Neuronal stem cell (in vitro differentiated cells): ENCODE measurements at places on chromosomes 7 and 10.

DNA sequence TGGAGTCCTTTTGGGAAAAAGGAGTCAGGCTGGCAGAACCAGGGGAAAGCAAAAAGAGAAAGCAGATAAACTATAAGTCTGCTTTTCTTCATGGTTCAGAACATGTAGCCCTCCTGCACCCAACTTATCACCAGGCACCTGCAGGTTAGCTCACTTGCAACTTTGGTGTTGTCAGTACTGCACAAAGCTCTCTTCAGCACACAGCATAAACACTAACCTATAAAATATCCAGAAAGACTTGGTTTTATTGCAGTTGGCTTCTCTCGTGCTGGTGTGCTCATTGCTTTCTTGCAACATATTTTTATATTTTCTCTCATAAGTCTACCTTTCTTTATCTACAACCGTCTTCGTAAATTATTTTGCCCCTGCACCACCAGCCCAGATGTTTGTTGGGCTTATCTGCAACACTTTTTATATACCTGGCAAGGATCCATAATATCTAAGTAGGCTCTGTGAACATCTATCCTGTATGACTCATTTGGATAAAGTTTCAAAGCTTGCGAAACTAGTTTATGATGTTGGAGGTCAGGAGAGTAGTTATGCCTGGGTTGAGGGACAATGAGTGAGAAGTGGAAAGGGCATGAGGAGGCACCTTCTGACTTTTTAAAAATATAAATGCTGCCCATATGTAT is 164.6 kb downstream of the ANKRD30A start:
- no peak for DNase-seq

- DNase-seq: no peak
These were observed 86.9 kb downstream of the CARD11 start for GRCh38 chr7:2956526-2957368.

GRCh38 chr10:103576862-103577261 is 83.4 kb downstream of the NEURL1 start:
- DNase-seq: no peak

GRCh38 chr7:127751062-127751461 is 99.1 kb downstream of the SND1 start:
- DNase-seq: peak; percentile 47

DNA sequence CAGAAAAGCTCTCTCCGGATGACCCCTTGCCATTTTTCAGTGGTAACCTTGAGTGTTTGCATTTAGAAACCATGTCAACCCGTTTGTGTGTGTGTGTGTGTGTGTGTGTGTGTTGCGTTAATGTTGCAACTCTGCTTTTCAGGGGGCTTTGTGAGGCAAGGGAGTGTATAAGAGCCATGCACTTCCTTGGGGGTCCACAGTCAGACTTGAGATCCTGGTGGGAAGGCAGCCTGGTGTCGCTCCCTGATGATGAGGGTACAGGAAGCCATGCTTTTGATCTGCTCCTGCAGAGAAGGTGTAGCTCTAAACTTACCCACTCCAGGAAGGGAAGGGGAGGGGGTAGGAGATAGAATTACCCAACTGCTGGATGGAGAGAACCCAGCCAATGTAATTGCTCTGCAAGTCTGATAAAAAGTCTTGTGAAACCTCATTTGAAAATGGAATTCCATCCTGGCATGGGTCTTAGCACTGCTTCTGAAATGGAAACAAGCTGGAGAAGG is 10.7 kb downstream of the GRK5 start:
- no peak for DNase-seq

GRCh38 chr10:84484541-84484940 is 156.2 kb downstream of the CCSER2 start:
- DNase-seq: no peak

DNA sequence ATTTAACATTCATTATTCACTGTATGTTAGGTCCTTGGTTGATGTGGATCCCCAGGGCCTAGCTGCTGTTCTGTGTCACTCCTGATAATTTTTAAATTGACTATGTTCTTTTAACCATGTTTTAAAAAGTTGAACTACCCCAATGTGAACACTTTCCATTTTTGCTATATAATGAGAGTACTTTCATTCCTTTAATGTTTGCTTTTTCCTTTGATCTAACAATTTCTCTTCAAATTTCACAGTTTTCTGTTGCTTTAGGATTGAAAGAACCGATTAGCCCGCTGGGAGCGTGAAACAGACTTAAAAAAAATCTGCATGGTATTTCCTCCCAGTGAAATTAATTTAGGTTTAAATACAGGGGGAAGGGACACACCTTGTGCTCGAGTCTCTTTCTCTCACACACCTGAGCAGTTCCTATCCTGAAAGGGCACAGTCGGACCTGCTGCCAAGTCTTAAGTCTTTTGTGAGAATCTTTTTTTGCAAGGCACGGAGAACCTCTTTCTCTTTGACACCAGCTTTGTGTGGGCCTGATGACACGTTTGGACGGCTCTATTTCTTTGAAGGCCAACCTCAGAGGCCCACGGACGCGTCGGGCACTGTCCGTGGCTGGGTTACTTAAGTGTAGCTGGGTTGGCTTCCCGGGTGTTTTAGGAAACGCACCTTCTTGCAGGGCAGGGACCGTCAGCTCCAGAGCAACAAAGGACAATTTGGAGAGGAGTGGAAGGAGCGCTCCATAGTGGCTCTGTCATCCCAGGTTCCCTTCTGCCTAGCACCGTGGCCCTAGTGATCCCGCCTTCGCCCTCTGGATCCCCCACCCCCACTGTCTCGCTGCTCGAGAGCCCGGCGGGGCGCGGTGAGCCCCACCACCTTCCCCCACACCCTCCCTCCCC is 1.0 kb upstream of the CHN2 start:
- DNase-seq: peak; percentile 11

GRCh38 chr7:37726016-37726415 is 42.5 kb downstream of the GPR141 start:
- no peak for DNase-seq

DNA sequence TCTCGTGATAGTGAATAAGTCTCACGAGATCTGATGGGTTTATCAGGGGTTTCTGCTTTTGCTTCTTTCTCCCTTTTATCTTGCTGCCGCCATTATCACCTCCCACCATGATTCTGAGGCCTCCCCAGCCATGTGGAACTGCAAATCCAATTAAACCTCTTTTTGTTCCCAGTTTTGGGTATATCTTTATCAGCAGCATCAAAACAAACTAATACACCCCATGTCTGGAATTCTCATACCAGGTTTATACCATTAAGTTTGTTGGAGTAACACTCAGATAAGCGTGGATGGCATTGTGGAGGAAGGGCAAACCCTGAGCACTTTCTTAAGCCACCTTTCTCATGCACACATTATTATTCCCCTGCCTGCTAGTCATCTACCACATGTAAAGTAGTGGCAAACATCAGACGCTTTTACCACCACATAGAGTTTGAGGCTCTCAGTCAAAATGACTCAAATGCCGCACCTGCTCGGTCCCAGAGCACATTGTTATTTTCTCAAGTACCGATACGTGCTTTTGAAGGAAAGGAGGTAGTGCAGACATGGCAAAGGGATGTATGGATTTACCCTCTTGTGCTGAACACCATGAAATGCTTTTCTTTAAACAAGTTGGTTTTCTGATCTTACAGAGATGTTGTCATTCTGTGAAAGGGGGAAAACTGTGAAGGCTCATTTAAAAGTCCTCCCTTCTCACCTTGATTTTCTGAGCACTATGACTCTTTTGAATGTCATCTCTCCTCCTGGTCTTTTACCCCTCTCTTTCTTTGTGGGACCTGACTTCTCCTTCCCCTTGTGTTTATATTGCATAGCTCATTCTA is 429.7 kb downstream of the EXOC4 start:
- DNase-seq: no peak

DNA sequence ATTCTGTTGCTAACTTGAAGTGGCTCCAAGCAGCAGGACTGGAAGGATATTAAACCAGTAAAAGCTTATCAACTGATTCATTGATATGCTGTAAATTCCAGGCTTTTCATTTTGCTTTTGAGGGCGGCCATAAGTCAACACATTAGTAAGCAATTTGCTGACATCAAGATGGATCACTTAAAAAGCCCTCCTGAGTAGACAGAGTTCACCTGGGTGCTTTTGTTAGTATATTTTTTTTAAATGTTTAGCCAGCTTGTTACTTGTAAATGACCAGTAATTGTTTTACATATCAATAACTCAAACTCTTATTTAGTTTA is 26.5 kb downstream of the RNF32 start:
- DNase-seq: no peak

DNA sequence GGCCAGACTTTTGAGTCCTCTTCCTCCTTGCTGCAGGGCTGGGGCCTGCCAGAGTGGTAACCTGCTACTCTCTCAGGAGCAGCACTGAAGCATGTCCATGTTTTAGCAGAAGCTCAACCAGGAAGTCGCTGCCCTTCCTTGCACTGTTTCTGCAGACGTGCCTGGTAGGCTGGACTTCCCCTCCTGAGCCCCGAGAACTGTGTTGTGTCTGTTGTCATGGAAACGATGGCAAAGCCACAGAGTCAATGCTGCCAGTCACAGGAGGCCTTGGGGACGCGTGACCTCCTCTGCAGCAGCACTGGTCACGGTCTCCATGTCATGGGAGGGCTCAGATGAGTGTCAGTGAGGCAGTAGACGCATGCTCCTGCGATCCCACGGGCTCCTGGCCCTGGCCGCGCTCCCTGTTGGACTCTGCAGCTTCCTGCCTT is 145.5 kb downstream of the FANK1 start:
- DNase-seq: peak; percentile 72

DNA sequence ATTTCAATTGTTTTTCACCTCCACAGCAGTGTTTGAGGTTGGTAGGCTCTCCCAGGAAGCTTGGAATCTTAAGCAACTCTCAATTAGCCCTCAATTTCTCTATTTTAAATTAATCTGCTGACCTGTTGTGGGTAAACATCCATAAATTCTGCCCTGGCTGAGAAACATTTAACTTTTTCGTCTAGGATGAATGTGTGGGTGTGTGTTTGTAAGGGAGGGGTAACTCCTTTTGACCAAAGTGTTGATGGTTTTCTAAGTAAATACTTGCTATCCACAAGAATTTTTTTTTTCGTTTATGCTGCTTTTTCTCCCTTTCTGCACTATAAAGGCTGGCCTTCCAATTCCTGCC is 973 bp downstream of the PPP3CB start:
- DNase-seq: no peak

- no peak for DNase-seq
These were observed 27.8 kb downstream of the IL2RA start for GRCh38 chr10:6034371-6034770.

GRCh38 chr7:151430391-151431205 is 9.3 kb downstream of the CRYGN start:
- DNase-seq: no peak

- DNase-seq: no peak
These were observed 26.1 kb downstream of the IL15RA start for GRCh38 chr10:5951167-5951711.

GRCh38 chr7:76310102-76310957 is 7.9 kb downstream of the HSPB1 start:
- DNase-seq: no peak

DNA sequence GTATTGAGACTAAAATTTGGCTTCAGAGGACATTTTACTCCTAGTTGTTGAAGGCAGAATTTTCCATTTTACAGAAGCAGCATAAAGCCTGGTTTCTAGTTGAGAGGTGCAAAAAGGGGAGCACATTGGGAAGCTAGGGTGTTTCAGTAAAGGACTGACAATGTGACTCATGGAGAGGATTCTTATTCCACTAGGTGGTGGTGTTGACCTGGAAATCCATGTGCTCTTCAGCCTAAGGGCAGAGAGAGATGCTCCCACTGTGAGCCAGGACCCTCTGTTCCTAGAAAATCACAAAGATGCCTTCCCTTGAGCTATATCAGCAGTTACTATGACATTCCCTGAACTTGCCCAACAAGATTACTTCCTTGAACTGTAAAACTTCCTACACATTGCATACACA is 687.8 kb downstream of the IPMK start:
- peak; percentile 29 for DNase-seq

DNA sequence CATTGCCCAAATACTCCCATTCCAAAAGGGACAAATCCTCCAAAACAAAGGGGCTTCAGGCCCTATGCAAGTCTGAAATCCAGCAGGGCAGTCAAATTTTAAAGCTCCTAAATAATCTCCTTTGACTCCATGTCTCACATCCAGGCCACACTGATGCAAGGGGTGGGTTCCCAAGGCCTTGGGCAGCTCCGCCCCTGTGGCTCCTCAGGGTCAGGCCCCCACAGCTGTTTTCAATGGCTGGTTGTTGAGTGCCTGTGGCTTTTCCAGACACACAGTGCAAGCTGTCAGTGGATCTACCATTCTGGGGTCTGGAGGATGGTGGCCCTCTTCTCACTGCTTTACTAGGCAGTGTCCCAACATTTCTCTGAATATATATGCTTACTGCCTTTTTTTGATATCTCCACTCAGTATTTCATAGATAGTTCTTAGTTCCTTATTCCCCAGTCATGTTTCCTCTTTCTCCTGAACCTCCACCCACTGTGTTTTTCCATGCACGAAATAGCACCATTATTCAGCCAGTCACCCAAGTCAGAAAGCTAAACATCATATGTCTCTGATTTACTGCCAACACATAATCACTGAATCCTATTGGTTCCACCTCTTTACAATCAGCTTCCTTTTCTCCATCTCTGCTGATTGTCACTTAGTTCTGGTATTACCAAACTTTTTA is 172.6 kb upstream of the CACNA2D1 start:
- DNase-seq: no peak

- no peak for DNase-seq
These were observed 6.9 kb downstream of the ITGB1 start for GRCh38 chr10:32951111-32951510.

GRCh38 chr7:10300577-10300976 is 673.1 kb upstream of the PHF14 start:
- no peak for DNase-seq

DNA sequence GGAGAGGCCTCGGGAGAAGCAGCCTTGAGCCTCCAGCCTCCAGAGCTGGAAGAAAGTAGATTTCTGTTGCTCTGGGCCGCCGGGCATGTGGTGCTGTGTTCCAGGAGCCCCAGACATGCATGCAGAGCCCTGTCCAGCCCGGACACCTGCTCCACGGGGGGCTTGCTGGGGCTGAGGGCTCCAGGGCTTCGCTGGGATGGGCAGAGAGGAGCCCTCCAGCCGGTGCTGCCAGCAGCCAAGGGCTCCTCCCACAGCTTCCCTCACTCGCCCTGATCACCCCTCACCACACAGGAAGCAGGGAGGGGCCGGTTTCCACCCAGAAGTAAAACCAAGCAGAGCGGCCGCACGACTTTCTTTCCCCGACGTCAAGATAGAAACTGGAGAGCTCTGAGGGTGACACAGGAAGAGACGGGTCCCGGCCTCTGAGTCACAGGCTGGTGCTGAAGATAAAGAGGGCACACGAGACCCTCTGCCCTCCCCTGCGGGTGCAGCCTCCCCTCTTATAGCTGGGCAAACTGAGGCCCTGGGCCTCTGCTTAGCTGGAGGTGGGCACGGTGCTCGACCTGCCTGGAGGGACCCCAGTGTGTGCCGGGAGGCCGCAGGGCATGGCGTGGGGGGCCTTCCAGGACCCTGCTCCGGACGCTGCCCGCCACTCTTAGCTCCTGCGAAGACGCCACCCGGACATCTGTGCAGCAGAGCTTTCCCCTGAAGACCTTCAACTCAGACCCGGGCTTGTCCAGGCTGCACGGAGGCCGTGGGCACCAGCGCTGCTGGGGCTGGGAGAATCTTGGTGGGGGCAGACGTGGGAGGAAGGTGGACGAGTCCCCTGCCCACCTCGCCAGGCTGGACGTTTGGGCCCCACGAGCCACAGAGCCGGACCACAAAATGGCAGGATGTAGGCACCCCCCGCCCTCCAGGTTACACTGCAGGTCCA is 31.1 kb downstream of the ADAP1 start:
- DNase-seq: no peak

GRCh38 chr7:12398186-12398585 is 5.5 kb downstream of the VWDE start:
- DNase-seq: no peak
